ENCODE measurements at places on chromosomes 5 and 9. TPM values are rescaled to one million over a fixed set of nuclear protein-coding genes. Genes with fewer than 3 reads are reported as not detected.

DNA sequence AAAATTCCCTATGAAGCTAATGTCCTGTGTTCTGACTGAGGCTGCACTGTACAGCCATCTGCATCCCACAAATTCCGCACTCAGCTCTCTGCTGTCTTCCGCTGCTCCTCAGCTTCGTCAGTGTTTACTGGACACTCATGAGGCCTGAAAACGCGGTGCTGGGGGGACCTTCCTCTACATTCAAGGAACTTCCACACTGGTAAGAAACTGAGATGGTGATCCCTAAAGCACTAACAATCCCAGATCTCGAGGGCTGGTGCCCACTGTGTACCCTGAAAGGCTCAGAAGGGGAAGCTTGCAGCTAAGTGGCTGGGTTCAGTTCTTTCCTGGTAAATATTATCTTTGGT lies 117.9 kb downstream of the NRG2 start:
- DNase-seq, result no peak

DNA sequence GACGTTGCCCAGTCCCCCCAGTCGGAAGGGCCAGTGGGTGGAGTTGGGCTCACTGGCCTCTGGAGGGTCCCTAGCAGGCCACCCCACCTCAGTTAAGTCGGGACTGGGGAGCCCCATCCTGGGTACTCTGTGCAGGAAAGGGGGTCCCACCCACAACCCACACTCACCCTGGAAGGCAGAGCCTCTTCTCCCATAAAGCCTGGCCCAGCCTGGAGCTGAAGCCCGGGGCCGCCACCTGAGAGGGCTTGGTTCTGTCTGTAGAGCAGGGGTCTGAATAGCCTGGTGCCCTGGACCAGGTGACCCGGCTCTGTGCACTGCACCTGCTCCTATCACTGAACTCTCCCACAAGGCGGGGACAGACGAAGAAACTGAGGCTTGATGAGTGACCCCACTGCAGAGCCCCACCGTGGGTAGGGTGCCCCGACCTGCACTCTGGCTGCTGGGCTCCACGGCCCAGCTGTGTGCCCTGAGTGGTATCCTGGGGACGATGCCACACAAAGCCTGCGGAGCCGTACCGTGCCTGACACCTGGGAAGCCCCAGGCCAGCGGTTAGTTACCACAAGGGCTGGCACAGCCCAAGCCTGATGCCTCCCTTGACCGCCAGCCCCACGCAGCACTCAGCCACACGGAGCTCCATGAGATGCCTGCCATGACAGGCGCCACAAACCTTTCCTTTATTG lies 7.3 kb downstream of the PTGES2 start:
- DNase-seq, result no peak

GRCh38 chr5:112196584-112196983 lies 222.5 kb downstream of the EPB41L4A start:
- no peak for DNase-seq

GRCh38 chr9:31715250-31715649 lies 669.2 kb upstream of the ACO1 start:
- no peak for DNase-seq

ZBTB26 gene
- polyA plus RNA-seq, result 0.98 TPM

All from CD4-positive, CD25-positive, alpha-beta regulatory T cell (primary cell).